ENCODE measurements at places on chromosomes 6 and 20.

DNA sequence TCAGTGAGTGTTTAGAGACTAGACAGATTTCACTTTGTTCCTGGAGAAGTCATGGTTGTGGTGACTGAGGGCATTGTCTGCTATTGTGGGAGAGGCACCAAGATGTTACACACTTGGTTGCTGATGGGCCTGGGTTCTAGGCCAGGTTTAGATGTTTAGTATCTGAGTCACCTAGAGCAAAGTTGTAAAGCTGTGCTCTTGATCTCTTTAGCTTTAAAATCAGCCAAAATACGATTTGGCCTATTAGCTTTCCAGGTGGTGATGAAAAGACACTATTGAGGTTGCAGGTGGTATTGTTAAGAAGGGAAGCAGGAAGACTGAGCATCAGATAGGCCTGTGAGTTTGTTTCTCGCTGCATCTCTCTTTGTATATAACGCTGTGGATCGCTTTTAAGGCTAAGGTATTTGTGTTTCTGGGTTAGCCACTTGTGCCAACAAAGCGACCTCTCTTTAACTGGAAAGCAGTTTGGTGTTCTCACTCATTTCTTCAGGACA is 48.6 kb downstream of the FOXO3 start:
- DNase-seq: no peak

- DNase-seq: no peak
Measured at GRCh38 chr6:53587291-53587690, 42.4 kb upstream of the GCLC start.

- no peak for DNase-seq
Measured at GRCh38 chr20:47205577-47206123, 150.8 kb downstream of the ZMYND8 start.

DNA sequence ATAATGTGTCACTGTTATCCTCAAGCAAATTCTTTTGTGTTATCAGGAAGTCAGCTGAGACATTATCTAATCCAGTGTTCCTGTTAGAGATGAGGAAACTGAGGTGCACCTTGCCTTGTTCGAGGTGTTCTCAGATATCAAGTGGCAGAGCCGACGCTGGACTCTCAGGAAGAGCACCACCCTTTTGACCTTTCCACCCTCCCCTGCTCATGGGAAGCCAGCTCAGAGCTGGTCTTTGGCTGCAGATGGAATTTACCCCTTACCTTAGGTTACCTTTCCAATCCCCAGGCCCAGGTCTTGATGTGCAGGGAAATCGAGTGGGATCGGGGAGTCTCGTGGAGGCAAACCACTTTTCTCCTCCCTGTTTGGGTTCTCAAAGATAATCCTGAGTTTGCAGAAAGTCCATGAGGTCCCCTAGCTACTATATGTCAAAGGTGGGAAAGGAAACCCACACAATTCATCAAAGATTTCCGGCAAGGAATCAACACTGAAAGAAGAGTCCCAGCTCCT is 62.9 kb upstream of the PIM1 start:
- DNase-seq: no peak

DNA sequence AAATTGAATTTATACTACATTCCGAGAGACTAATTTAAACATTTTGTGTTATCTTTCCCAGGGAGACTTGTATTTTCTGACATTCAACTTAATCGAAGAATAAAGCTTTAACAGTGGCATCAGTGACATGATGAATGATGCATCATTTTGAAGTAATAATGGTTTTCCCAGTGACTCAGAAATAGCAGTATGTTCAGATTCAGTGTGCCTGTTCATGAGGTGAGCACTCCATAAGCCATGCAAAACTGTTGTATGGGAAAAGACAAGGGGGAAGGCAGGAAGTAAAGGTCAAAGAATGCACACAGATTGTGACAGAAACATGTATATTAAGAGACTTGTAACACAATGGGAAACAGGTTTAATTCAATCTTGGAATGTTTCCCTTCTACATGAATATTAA is 1348.2 kb upstream of the GJE1 start:
- no peak for DNase-seq

DNA sequence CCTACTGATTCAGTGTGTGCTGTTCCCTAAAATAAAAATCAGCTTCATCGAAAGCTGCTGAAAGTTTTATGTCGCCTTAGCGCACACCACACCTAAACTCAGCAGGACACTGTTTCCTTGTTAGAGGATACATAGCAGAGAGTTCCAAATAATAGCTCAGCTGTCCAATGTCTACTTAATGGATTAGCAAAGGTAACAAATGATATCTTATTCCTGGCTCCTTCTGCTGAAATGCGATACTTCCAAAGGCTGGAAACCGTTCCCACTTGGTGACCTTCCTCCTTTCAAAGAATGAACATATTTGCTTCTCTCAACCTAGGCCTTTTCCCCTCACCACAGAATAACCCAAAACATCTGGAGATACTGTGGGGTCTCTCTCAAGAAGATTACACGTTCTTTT is 189.5 kb upstream of the GMDS start:
- DNase-seq: no peak

- DNase-seq: no peak
Measured at GRCh38 chr6:144853603-144854002, 568.5 kb downstream of the UTRN start.

DNA sequence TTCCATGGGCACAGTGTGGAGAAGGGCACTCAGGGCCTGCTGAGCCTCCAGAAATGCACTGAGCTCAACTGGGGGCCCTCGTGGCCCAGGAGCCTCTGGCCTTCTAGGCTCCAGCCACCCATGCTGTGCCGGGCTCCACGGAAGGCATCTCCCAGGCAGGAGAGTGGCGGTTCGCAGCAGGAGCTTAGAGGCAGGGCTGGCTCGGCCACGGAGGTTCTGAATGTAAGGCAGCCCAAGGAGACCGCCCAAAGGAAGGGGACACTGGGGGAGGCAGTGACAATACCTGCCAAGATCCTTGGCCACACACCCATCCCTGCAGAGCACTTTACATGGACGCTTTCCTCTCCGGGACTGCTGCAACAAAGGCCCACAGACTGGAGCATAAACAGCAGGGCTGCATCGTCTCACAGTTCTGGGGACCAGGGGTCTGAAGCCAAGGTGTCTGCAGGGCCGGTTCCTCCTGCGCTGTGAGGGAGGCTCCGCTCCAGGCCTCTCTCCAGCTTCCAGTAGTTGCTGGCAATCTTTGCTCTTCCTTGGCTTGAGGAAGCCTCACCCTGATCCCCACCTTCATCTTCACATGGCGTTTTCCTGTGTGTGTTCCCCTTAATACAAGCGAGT is 128.2 kb upstream of the CDH4 start:
- no peak for DNase-seq

DNA sequence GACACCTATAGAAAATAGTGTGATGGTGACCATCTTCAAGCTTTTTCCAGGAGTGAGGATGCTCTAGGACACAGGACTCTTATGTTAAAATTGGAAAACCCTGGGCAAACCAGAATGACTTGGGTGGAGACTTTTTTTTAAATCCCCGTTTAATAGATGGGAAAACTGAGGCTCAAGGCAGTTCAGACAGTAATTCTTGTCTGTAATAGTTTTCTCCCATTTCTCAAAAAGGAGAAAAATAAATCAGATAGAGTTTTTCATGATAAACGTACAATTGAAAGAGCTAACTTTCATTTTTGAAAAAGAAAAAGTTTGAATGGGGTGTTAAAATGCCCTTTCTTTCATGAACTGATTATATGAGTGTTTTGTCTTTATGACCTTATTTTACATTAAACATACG is 6.8 kb downstream of the BCAS1 start:
- DNase-seq: no peak

DNA sequence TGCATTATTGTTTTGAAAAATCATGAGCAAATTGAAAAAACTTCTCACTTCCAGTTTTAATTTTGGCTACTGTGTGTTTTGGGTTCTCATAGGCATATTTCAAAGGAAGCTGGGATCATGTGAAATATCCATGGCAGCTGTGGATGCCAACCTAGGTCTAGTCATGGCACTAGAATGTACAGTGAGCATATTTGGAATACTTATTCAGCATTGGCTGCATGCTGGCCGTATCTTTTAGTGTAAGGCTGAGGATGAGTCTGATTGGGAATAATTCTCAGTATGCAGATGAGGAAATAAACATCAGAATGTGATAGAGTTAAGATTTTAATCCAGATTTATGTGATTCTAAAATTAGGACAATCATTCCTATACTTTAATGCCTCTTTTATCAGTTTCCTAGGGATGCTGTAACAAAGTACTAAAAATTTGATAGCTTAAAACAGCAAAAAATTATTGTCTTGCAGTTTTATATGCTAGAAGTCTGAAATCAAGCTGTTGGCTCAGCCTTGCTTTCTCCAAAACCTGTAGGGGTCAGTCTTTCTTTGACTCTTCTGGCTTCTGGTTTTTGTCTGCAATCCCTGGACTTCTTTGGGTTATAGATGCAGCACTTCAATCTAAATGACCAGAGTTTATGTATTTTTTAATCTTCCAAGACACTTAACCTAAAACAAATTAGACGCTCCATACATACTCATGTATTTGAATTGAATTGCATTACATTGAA is 37.7 kb upstream of the DEFB112 start:
- no peak for DNase-seq
